ENCODE measurements at places on chromosomes 5 and 9.

DNA sequence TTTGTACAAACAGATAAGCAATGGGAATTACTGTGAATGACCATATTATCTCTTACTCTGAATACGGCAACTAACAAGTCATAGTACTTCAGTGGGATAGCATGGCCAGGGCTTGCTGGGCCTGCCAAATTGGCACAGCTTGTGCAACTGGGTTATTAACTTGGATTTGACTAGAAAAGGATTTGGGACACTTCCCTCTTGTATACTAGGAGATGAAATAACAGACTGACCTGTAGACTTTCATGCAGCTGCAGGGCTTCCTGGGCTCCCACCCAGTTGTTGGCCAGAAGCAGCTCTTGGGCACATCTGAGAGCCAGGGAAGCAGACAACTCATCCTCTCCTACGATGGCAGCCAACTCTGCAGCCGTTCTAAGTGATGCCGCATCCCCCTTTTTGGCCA, 39.8 kb downstream of the CNOT8 start:
- DNase-seq: no peak

GRCh38 chr9:5025416-5025815, 40.3 kb downstream of the JAK2 start:
- no peak for DNase-seq

DNA sequence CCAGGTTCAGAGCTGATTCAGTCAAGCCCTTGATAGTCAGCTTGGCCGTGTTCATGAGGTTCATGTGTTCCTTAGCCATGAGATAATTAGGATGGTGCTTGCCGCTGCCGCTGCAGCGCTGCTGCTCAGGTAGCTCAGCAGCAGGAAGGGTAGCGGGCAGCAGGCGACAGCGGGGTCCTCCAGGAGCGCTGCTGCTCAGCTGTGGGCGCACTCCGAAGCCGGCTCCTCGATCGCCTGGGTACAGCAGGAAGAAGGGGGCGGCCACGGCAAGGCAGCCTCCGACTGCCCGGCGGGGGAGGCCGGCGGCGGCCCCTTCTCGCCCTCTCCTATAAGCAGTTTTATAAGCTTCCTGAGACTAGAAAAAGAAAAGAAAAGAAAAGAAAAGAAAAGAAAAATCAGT, 1253.6 kb downstream of the EFNA5 start:
- DNase-seq: no peak

DNA sequence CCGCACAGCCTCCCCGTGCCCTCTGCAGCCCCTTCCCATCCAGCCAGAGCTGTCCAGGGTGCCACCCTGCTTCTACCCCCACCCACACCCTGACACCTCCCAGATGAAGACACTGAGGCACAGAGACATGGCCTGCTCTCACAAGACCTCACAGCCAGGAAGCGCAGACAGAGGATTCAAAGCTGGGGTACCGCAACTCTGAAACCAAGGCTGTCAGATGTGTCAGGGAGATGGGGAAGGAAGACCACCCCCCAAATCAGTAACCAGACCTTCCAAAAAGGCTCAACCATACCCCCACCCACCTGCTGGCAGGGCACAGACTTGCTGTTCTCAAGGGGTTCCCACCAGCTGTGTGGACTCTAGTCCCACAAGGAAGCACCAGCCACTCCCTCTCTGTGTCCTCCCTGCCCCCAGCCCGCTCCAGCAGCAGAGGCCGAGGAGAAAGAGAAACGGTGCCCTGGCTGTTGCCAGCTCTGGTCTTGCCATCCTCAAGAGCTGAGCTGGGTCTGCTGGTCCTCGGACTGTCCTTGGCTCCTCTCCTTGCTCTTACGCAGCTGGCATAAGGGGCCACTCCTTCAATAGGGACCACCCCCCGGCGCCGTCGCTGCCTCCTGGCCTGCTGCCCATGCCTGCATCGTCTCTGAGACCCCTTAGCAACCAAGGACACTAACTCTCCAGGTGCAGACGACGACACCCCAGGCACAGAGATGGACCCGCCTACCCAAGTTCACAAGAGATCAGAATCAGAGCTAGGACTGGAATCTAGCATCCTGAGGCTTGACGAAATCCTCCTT, 699 bp downstream of the AKNA start:
- DNase-seq: no peak

- DNase-seq: no peak
Measured at GRCh38 chr9:35519692-35520363, 29.9 kb downstream of the RUSC2 start.

- DNase-seq: no peak
Measured at GRCh38 chr5:154145268-154145667, 45.3 kb upstream of the GALNT10 start.

DNA sequence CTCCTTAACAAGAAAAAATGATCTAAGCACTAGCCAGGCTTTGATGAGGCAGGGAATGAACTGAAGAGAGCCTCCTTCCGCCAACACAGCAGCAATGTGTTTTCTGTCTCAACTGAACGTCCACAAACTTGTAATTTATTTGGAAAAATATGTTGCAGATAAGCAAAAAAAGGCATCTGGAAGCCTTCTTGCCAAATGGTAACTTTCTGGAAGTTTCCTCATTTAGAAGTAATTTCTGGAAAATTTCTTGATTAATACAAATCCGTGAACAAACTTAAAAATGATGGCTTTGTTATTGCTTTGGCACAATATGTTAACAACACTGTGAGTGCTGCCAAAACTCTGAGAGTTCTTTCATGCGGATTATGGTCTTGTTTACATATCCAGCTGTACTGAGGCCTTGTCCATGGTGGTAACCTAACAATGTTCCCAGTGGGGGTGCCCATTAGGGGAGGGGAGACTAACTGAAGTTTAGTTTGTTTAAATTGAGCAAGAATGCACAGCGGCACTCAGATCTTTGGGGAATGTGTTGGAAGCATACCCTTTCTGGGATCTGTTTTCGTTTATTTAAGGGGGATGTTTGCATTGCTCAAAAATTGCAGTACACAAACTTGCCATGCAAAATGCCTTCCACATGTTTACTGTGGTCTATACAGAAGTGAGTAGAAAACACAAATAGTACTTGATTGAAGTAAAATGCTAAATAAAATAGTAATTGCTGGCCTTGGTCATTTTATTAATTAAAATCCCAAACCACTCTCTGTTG, 334.7 kb downstream of the NR2F1-AS1 start:
- no peak for DNase-seq

- DNase-seq: no peak
Measured at GRCh38 chr5:59300930-59301329, 592.6 kb downstream of the PDE4D start.

DNA sequence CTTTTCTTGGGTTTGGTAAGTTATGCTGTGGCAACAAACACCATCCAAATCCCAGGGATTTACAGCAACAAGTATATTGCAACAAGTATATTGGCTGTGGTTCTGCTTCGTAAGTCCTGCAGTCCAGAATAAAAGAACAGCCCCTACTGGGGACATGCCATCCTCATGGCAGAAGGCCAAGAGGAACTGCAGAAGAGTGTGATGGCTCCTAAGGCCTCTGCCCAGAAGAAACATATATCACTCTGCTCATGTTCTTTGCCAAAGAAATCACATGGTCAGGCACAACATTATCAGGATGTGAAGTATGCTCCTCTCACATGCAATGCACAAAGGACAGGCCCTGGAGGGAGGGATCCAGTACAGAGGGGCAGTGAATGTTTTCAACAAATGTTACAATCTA, 159.6 kb upstream of the TAS2R1 start:
- DNase-seq: no peak

DNA sequence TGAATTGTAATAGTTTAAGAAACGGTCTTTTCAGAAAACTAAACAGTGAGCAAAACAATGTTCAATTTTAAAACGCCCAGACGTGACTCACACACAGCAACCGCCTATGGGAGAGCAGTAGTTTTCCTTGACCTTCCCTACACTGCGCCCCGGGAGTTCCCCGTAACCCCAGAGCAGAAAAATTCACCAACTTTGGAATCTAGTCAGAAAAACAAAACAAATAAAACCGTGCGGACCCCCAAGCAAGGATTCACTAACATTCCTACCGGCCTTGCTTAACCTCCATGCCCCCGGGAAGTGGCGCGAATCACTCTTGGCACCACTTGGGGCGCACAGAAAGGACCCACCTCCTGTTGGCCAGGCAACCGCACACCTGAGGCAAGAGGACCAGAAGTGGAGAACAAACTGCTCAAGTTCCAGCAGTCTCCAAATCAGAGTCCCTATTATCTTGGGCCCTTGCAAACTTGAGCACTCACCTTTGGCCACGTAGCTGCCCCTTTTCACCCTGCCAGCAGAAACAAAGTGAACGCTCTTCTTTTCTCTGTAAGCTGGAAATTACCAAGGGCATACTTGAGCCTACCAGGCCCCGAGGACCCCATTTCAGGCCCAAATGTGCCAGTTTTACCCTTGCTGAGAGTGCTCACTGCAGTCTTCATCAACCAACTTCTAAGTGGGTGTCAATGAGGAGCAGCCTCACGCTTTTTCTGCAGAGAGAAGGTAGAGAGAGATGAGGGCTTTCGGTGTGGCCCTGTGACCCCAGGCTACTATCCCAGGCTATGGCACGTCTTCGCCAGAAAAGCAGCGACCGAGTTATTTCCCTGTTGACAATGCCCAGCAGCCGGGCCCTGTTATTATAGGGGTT, 189.7 kb downstream of the MEF2C start:
- DNase-seq: no peak
